Activated naive CD8-positive, alpha-beta T cell treated with anti-CD3 and anti-CD28 coated beads, Interleukin-2, amount 50 U/mL, for 24 hours (primary cell): ENCODE measurements at places on chromosomes 12 and 14.

GRCh38 chr14:89924268-89924667 lies 30.3 kb downstream of the EFCAB11 start:
- no peak for DNase-seq

- no peak for DNase-seq
Measured at GRCh38 chr14:97866664-97867063, 1069.5 kb downstream of the VRK1 start.

- no peak for DNase-seq
Measured at GRCh38 chr14:95294834-95295599, 24.7 kb downstream of the CLMN start.

GRCh38 chr14:35847636-35848035 lies 21.5 kb downstream of the BRMS1L start:
- no peak for DNase-seq

DNA sequence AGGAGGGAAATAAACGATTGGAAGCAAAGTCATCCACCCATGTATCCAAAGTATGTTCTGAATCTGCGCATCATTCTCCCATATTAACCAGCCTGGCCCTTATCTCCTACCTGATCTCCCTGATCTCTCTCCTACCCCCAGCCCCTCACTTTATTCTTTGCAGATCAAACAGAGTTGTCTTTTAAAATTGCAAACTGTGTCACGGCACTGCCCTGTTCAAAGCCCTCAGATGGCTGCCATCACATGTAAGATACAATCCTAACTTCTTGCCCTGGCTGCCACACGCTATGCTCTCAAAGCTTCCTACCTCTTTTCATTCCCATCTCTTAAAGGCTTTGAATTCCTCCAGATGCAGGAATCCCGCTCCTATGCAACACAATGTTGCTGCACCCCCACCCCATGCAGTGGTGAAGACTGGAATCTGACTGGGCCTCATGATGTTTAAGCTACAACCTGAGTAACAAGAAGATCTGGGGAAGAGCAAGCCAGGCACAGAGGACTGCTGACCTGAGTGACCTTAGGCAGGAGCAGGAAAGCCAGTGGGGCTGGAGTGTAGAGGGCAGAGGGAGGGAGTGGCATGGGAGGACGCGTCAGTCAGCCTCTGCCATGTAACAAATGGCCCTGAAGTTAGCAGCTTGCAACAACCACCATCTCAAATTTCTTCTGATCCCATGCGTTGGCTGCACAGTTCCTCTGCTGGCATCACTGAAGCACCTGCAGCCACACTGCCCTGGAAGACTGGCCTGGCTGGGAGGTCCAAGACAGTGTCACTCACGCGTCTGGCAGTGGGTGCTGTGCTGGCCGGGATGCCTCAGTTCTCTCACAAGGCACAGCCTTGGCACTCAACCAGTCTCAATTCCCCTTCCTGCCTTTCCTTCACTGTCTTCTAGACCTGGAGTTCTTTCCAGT lies 382.8 kb downstream of the BCL11B start:
- no peak for DNase-seq

- no peak for DNase-seq
Measured at GRCh38 chr12:92968176-92968813, 39.2 kb upstream of the EEA1 start.

DNA sequence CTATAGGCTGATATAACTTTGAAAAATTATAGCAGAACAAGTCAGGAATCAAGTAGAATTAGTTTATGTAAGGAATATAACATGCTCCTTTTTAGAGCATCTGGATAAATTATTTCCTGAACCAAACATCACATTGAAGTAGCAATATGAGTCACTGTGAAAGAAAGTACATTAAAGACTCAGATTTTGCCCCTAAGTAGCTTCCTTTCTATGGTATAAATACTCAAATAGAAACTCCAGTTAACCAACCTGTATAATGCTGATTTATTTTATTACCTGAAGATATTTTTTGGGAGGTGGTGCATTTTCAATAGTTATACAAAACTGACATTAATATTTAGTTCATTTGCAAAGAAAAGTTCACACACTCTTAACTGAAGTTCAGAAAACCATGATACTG lies 312.1 kb downstream of the ITPR2 start:
- DNase-seq, result no peak

DNA sequence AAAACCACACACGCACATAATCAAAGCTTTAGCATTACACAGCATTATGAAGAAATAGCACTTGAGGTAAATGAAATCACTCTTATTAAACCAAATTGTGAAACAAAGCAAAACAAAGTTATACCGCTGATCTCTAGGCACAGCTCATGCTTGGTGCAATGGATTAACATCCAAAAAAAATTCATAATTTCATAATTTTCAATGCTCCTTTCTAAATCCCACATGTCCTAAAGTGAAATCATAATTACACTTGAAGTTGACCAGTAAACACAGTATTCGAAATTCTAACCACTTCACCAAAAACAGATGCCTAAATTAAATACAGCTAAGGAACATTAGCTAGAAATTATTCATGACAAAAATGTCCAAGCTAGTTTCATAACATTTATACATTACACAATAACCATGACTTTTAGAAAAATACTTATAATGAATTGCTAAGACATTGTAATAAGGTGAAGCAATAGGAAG lies 1.5 kb downstream of the MLH3 start:
- DNase-seq, result no peak

- DNase-seq, result no peak
Measured at GRCh38 chr12:69345742-69346141, 2.4 kb upstream of the LYZ start.

DNA sequence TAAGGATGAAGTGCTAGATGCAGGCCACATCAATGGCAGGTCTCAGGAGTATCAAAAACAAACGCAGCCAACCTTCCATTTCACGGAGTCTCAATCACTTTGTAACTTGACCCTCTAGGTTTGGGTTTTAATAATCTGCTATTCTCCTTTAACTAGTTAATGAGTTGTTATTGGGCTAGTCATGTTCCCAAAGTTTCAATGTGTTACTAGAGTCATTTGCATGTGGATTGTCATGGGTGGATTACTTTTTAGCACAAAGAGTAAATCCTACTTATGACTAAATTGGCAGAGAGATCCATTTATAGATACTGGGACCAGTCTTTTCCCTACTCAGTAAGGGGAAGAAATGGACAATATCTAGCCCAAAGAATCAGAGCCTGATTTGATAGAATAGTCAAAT lies 151.0 kb downstream of the BCAT1 start:
- no peak for DNase-seq

DNA sequence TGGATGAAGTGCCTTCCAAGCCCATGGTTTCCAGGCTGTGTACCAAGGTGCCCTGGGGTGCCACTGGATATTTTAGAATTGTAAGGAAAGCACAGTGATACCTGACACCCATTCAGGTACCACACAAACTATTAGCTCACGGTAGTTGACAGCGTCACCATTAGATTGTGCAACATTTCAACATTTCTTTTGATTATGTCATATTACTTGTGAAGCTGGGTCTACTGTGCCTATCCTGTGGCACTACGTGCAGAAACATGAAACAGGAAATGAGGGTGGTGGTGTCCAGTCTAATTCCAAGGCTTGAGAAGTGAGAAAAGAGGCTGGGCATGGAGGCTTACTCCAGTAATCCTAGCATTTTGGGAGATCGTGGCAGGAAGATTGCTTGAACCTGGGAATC lies 75.5 kb upstream of the CPM start:
- no peak for DNase-seq

DNA sequence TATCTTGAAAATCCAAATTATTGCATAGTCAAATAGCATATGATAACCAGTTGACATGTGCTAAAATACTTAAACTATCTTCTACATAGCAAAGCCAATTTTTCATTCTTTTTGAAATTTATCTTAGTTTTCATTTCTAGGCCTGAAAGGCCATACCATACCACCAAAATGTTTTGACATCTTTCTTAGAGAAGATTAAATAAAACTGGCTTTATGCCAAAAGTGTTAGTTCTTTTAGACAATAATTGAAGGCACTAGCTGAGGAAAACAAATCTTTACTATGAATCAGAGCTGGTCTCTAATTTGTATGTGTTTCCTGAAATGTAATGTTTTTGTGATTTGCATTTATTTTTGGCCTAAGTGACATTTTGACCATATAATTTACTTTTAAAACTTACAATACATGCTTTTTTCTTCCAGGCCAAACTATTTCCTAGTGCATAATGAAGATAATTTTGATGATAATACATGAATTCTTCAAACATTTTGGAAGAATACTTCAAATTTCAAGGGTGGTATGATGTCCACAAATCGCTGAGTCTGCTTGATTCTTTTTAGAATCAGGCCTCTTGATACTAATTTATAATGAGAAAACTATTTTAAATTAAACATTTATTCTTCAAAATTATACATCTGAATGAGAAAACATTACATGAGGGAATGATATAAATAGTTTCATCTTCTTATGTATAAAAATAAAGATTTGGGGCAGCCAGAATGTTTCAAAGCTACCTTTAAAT lies 6.5 kb upstream of the KCNMB4 start:
- no peak for DNase-seq
